ENCODE measurements at places on chromosomes 11 and 22.

GRCh38 chr11:104995001-104995408 is 26.6 kb upstream of the CASP4 start:
- DNase-seq: no peak

GRCh38 chr22:43270949-43271348 is 72.2 kb downstream of the SCUBE1 start:
- no peak for DNase-seq

- DNase-seq: no peak
Observed at GRCh38 chr11:95948637-95949036, 24.7 kb upstream of the MTMR2 start.

- DNase-seq: no peak
Observed at GRCh38 chr11:8873741-8874405, 37.1 kb upstream of the AKIP1 start.

GRCh38 chr11:106043540-106043939 is 21.5 kb upstream of the MSANTD4 start:
- no peak for DNase-seq

- DNase-seq: no peak
Observed at GRCh38 chr22:37535159-37535558, 15.9 kb upstream of the CARD10 start.

DNA sequence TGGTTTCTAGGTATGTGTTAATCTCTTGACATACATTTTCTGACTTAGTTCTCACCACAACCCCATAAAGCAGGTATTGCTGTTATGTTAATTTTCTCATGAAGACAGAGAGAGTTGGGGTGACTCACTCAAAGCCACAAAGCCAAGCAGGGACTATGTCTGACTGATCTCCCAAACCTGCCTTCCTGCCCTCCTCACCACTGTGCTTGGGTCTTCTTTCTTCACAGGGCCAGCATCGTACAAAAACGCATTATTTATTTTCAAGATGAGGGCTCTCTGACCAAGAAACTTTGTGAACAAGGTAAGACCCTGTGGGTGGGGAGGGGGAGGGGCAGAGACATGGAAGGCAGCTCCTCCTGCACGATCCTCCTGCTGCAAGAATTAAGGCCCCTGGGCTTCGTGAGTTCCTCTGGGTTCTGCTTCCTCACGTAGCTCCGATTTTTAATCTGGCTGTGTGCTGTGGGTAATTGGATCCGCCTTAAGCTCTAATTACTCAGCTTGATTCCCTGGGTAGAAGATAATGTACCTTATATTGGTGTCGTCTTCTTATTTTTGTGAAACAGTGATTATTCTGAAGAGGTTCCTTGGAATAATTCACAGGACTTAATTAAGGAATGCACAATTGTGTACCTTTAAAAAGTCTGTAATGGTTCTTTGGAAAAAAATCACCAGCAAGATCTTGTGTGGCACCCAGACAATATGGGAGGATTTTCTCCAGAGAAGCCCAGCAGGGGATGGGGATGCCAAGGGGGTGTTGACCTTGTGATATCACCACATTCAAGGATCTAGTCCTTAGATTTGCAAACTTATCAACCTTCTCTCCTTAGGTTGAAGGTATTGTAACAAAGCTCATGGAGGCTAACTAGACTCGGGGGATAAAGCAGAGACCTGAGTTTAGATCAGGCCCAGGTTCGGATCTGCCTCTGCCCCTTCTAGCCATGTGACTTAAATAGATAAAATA is 112.9 kb downstream of the SPON1 start:
- peak; percentile 47 for DNase-seq

DNA sequence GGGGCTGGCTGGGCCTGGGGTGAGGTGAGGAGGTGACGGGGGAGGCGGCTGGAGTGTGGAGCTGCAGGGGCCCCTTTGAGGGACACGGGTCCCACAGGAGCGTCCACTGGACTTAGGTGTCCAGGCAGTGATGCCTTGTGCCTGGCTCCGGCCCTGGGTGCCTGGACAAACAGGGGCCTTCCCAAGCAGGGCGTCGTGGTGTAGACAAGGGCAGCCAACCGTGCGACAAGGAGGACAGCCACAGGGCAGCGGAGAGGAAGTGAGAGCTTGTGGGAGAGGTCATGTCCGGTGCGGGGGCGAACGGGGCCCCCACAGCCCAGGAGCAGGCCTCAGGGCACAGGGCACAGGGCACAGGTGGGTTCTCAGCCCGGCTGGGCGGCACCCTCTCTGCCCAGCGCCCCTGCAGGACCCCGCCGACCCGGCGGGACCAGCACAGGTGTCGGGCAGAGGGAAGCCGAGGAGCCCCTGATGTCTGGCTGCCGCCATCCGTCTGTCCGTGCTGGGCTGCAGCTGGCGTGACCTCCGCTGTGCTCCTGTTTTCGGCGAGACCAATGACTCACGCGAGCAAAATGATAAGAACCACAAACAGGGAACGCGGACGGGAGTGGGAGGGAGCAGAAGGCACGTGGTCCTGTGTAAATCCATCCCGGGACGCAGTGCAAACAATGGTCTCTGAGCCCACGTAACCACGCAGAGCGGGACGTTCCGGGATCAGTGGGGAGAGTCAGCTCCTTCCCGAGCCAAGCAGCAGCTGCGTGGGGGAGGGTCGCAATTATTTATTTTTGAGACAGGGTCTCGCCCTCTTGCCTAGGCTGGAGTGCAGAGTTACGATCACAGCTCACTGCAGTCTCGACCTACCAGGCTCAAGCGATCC is 49.1 kb upstream of the A4GALT start:
- DNase-seq: no peak

DNA sequence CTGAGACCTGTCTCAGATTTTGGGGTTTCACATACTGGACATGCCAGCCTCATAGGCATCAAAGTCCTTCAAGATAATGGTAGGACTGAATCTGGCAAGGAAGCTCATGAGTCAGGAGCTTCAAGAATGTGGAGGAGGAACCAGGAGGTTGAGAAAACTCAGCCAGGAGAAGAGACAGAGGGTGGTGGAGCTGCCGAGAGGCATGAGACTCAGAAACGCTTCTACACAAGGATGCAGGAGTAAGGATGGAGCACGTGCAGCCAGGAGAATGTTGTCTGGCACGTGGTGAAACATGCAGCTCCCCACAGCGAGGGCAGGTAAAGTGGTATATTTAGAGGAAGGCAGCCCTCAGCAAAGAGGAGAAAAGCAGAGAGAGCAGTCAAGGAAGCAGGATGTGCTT is 148.7 kb upstream of the ISX start:
- DNase-seq: no peak

GRCh38 chr22:49779211-49779610 is 48.5 kb downstream of the BRD1 start:
- DNase-seq: no peak

- DNase-seq: no peak
Observed at GRCh38 chr11:26741036-26741435, 19.2 kb upstream of the SLC5A12 start.

DNA sequence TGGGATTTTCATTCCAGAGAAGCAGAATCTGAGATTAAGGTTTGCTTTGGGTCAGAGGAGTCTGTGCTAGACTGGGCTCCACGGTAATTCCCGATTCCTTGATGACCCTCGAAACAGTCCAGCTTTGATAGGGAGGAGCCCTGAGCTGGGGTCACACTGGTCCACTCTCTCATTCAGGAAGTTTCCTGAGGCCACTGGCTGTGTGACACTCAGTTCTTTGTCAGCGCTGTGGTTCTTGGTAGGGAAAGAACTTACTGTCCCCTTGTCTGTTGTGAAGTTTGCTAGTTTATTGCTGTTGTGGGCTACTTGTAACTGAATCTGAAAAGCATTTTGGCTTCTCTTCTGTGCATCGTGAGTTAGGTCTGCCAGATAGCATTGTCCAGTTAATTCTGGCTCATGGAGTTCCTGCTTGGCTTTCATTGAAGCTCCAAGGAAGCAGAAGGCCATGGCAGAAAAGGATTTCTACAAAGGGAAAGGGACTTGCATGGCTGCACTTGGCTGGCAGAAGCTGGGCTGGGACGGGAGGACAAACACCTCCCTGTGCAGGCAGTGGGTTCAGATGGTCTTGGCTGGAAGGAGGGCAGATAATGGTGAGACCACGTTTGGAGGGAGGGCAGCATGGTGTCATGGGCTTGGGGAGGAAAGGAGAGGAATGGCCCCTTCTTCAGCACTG is 23.3 kb downstream of the BCR start:
- DNase-seq: no peak

DNA sequence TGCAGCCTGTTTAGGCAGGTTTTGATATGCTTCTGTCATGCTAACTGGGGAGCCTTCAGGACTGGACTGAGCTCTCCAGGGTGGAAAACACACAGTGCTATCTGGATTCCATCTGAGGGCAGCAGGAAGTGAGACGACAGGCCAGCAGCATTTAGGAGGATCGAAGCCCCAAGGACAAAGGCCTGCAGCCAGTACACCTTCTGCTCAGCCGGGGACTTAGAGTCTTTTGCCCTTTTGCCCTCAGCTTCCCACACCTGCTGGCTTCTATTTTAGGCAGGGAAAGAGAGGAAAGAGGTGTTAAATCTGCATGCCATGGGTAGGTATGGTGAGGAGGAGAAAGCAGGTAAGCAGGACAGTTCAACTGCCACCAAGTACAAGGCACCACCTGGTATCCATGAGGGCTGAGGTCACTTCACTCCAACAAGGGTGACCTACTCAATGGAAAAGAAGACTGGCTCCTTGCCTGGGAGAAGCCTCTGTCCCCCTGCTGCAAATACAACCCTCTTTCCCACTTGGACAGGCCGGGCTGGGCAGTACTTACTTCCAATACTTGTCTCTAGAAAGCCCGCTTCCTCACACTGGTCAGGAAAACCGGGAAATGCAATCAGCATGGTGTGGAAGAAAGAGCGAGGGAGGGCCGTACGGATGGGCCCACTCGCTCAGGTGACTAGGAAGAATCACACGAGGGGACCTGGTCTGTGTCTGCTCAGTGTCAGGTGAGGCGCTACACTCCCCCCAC is 12.3 kb downstream of the LARGE2 start:
- no peak for DNase-seq

DNA sequence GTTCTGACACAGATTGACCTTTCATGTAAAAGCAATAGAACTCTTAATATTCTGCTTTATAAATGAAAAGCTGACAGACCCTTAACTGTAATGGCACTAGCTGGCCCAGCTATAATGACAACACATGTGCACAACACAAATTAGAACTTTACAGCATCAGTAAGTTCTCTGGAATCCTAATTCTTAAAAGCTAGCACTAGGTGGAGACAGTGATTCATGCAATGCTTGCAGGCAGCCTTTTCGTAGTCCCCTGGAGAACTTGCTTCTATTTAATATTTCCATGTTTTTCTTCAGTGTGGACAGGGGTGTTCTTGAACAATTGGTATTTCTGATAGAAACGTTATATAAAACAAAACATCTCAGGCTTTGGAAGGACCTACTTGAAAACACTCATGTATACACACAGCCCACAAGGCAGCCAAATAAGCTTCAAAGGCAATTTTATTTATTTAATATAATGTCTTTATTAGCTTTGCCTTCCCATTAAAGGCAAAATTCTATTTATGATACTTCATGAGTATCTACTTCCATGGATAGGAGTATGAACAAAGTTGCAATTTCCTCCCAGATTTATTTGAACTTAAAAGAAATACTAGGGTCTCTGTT is 374.3 kb upstream of the MPPED2 start:
- DNase-seq: no peak

- DNase-seq: no peak
Observed at GRCh38 chr11:105045676-105046296, 651 bp upstream of the CARD16 start.

- DNase-seq: no peak
Observed at GRCh38 chr11:70737816-70738630, 339.7 kb downstream of the CTTN start.

DNA sequence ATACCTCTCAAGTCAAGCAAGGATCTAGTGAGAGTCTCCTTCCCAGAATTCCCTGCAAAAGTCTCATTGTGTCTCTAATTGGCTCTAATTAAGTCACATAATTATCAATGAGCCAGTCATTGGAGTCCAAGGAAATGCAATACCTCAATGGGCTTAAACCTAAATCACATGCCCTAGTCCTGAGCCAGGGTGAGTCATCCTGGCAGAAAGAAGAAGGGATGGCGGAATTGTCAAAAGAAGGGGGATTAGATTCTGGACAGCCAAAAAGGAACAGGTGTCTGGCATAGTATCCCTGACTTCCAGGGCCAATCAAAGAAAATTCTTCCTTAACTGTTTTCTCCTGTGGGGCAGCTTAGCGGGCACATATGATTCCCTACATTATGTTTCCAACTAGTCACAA is 25.1 kb upstream of the LDLRAD3 start:
- DNase-seq: no peak

- no peak for DNase-seq
Observed at GRCh38 chr11:104090767-104091166, 54.3 kb downstream of the DDI1 start.

- DNase-seq: no peak
Observed at GRCh38 chr22:33272871-33273270, 214.7 kb upstream of the SYN3 start.

GRCh38 chr11:117210620-117211019 is 11.4 kb downstream of the TAGLN start:
- DNase-seq: no peak

DNA sequence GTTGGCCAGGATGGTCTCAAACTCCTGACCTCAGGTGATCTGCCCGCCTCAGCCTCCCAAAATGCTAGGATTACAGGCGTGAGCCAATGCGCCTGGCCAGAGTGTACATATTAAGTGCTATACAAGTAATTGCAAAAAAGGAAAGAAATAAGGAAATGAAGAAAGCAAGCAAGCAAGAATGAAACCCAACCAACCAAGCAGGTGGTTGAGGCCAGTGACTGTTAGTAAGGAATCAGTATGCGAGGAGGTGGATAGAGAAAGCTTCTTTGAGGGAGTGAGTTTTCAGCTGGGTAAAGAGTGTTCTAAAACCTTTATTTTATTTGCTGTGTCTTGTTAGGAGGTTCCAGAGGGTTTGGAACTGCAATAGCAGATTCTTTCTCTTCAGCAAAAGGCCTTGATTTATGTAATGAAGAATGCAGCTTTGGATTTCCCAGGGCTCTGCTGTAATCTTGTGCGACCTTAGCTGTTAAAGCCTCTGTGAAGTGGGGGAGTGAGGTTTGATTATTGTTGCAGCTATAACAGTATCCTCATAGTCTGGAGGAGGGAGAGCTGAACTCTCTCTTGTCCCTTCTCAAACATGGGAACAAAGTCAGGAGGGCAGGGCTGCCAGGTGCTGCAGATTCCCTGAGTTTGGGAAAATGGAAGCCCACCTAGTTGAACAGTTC is 5.7 kb downstream of the AMPD3 start:
- DNase-seq: no peak

- no peak for DNase-seq
Observed at GRCh38 chr11:73461964-73462363, 85.8 kb downstream of the RELT start.

GRCh38 chr22:35197071-35197470 is 60.2 kb upstream of the HMGXB4 start:
- no peak for DNase-seq

- DNase-seq: no peak
Observed at GRCh38 chr11:119729581-119729927, 554 bp upstream of the NECTIN1 start.

- no peak for DNase-seq
Observed at GRCh38 chr11:13899603-13900002, 62.9 kb upstream of the SPON1 start.

- DNase-seq: no peak
Observed at GRCh38 chr11:109956124-109956793, 136.9 kb upstream of the ZC3H12C start.

Measured in T-helper 22 cell (primary cell).